Muscle of leg (tissue), 16 donors: ENCODE measurements at places on chromosomes 12 and 14. TPM values are rescaled to one million over a fixed set of nuclear protein-coding genes. Genes with fewer than 3 reads are reported as not detected.

DNA sequence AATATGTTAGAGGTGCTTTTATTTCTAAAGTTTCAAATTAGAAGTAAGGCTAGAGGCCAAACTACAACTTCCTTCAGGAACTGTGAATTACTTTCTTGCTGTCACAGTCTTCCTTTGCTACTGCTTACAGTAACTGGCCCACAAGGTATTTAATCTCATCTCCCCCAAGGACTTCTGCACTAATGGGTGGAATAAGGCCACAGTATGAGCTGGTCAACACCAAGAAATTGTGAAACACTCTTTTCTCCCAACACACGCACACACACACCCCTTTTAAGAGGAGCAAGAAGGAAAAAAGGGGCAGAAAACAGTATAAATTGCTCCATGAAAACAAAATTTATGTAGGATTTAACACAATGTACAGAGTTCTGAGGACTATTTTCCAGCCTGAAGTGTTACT, 45.6 kb downstream of the SCAF11 start:
- DNase-seq: no peak

The KRT6C gene
- 0.32 TPM for polyA plus RNA-seq

GRCh38 chr12:74245458-74245857, 292.2 kb upstream of the ATXN7L3B start:
- DNase-seq: no peak

- no peak for DNase-seq
Measured at GRCh38 chr12:4796694-4797482, 76.7 kb downstream of the GALNT8 start.

- no peak for DNase-seq
Measured at GRCh38 chr12:72966684-72967083, 694.5 kb downstream of the TRHDE start.

The TTC6 gene
- not detected for polyA plus RNA-seq

DNA sequence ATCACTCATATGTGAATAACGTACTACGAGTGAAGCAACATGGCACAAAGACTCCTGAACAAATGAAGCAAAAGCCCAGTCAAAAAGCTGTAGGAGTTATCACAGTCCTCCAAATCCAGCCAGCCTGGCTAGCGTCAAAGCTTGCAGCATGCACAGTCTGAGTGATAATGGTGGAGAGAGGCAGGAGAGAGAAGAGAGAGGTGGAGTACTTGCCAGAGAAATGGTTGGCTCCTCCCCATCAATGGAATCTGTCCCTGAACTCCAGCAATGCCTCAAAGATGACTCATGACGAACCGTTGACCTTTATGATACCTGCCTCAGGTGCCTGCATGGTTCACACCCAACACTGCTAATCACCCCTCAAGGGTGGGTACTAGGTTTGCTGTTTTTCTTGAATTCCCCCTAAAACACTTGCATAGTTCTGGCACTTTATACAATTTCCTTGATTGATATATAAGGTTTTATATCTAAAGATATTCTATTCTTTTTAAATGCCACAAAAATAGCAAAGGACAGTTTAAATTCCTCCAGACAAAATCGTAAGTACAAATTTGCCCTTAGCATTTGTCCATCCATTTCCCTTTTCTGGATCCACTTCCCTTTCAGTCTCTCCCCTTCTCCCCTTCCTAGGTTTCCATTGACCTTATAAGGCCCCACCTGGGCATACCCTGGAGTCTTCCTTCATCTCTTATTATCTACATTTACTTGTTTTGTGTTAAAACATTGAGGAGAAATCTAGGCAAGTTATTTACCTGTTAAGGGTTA, 10.2 kb downstream of the ARHGDIB start:
- no peak for DNase-seq

DNA sequence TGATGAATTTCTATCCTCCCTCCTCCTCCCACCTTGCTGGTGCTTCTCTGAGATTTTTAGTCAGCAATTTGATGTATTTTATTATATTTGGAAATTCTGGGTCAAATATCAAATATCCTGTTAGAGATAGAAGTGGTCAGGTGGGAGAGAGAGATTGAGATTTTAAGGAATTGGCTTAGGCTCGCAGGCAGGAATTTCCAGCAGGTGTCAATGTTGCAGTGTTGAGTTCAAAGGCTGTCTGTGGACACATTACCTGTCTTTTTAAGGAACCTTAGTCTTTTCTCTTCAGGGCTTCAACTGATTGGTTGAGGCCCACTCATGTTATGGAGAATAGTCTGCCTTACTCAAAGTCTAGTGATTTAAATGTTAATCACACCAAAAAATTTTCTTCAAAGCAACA, 457.3 kb downstream of the FLRT2 start:
- DNase-seq: no peak

- no peak for DNase-seq
Measured at GRCh38 chr14:52874389-52874788, 76.5 kb downstream of the FERMT2 start.

DNA sequence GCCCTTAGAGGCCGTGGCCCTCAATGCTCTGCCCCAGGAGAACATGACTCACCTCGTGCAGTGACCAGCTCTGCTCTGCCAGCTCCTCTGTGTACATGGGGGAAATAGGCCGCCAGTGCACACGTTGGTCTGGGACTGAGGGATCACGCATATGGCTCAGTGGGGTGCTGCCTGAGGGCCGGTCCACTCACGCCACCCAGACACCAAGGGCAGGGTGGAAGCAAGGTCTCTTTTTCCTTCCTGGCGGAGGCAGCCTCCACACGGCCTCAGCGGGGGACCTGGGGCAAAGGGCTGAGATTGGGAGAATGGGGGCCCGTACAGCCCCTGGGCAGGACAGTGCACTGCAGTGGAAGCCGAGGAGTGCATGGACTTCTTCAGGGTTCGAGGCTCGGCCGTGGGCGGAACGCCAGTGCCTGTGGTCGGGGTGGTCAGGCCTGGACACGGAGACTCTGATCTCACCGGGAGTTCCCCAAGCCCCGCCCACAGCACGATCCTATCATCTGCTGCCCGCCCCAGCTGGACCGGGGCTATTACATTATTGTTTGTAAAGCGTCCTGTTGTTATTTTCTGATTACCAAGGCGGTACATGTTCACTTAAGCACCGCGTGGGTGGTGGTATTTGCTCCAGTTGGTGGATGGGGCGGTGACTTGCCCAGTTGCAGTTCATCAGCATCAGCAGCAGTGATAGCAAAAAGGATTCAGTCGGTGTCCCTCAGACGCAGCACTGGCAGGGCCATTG, 38.8 kb upstream of the TDRD9 start:
- no peak for DNase-seq

The RPGRIP1 gene
- 0.61 TPM for polyA plus RNA-seq

DNA sequence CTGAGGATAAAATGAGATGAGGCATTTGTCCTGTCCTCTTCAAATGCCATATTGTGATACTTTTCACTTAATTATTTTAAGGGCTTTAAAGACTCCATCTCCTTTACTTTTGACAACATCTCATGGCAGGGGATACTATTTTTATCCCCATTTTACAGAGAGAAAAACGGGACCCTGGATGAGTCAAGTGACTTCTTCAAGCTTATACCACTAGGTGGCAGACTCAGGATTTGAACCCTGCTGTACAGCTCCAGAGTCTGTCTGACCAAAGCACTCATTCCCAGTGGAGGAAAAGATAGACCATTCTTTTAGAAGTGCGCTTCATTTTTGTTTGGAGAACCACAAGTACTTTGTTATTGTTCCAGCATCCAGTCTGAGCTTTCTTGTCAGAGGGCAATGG, 1.7 kb upstream of the SMOC1 start:
- DNase-seq: no peak

DNA sequence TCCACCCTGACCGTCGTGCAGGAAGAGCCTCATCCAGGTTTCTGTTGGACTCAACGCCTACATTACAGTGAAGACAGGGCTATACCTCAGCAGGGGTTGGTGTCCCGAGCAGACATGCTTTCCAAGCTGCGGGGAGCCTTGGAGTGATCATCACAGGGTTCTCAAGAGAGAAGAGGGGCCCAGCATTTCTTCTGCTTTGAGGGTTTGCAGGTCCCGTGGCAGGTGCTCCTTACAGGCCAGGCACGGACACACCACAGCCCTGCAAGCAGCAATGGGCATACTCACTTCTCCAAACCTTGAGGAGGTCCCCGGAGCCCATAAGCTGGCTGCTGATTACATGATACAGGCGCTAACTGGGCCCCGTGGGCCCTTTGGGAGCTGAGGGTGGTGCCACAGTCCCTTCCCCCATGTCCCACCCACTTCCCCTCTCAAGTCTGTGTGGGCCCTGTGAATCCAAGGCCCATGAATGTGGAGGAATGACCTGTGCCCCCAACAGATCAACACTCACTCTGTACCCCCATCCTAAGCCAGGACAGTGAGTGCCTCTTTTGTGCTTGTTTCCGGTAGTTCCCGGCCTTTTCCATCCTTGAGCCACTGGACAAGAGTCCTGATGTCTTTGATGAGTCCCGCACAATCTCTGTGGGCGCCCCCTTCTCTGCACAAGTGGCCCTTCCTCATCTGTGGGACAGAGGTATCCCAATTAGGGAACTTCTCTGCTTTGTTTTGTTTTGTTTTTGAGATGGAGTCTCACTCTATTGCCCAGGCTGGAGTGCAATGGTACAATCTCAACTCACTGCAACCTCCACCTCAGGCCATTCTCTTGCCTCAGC, 1.1 kb downstream of the AQP2 start:
- no peak for DNase-seq
